ENCODE measurements at places on chromosomes 7 and 10. TPM values are rescaled to one million over a fixed set of nuclear protein-coding genes. Genes with fewer than 3 reads are reported as not detected.

Gene NPC1L1
- total RNA-seq = 0.07 TPM

Gene MACROH2A2
- total RNA-seq = 12.1 TPM

Gene RARRES2
- 59.9 TPM for total RNA-seq

Gene RHBDD2
- 27.6 TPM for total RNA-seq

DNA sequence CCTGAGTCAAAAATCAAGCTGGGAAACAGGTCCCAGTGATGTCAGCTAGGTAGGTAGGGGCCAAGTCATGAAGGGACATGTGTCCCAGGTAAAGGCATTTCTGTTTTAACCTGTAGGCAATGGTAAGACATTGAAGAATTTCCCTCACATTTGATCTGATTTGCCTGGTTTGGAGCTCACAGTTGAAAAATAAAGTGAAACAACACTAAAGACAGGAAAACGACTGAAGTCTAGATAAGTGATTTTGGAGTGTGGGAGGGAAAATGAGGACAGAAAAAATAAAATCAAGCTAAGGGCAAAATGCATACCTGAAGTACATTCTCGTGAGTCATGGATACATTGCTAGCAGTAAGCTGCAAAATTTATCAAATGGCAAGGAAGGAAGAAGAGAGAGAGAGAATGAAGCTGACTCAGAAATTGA lies 169.9 kb downstream of the SKIDA1 start:
- DNase-seq = no peak

- no peak for DNase-seq
Observed at GRCh38 chr7:7563813-7564212, 2.9 kb upstream of the MIOS start.

DNA sequence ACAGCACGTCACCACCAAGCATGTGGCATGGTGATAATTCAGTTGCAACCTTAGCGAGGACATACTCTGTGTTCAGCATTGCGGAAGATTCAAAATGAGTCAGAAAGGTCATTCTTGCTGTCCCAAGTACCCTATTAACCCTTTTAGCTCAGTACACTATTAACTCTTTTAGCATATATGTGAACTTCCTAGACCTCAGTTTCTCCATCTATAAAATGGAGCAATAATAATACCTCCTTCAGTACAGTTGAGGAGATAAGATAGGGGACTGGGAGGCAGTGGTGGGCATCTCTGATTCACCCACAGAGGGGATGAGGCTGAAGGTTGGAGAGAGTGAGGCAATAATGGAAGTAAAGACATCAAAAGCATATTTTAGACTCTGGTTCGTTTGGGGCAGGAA lies 67.3 kb downstream of the XRCC2 start:
- no peak for DNase-seq

GRCh38 chr7:103447073-103447960 lies 1.3 kb upstream of the SLC26A5 start:
- DNase-seq = peak; percentile 86

GRCh38 chr10:59843748-59844147 lies 62.6 kb downstream of the CCDC6 start:
- DNase-seq = no peak

DNA sequence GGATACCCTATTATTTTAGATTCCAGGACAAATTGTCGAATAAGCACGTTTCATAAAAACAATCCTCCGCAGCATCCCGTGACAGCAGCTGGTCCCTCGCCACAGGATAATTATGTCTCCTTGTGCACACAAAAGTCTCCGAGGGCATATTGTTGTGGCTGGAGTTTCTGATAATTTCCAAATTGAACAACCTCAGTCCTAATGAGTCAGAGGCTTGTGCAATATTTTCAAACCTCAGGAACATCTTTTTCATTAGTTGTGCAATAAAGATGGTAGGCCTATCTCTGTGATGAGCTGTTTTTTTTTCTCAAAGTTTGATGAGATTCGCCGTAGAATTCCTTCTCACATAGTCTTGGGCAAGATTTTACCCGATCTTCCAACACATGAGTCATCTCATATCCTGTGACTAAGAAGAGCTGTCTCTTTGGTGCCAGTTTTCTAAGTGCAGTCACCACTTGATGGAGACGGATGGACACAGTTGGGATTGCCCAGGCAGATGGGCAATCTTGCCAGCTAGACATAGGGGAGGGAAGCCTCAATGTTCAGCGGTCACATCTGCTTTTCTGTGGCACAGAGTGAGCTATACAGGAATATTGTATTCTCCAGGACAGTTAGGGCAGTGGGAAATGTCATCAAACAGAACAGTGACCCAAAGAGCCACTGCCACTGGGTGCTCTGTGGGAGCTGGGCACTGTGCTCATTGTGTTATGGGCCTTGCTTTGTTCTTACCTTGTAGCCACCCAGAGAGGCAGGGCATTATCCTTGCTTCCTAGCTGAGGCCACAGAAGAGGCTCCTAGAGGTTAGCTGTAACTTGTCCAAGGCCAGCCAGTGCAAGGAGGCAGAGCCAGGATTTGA lies 7.8 kb downstream of the HTRA1 start:
- DNase-seq = no peak

DNA sequence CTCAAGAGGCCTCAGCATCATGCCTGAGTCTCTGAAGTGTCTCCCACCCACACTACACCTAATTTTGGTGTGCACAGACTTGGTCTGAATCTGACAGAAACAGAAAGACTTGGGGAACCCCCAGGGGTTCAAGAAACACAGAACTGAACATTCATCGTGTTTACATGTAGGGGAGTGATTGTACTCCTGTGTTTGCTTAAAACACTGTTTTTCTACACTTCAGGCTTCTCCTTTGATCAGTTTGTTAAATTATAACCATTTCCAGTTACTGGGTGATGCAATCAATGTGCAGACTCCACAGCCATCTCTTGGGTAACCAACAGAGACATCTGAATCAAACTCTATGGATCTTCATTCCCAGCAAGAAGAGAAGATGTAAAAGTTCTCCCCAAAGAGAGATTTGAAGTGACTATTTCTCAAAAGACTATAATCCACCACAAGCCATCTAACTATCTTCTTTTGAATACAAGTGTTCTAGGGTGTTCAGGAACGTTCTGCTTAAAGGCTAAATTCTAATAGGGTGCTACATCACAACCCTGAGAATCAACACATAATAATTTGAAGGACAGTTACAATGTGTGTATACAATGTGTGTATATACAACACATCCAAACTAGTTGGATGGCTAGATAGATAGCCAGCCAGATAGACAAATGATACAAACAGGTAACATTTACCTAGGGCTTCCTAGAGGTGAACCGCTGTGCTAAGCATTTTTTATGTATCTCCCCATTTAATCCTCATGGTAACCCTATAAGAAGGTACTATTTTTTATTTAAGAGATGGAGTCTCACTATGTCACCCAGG lies 34.2 kb downstream of the DNAJC12 start:
- no peak for DNase-seq

DNA sequence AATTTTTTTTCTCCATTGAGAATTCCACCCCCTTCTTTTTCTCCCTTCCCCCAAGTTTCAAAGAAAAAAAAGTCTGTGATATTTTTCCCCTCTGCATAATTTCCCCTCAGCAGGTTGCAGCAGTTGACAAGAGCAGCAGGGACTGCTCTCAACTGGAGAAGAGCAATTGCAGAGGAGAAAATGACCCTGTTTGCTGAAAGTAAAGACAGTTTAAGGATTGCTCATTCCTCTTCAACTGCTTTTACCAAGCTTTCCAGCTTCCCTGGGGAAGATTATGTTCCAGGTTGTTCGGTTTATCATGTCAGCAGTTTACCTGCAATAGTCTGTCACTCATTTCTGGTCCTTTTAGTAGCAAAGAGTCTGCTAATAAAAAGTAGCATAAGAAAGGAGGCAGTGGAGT lies 16.2 kb downstream of the AGK start:
- no peak for DNase-seq

DNA sequence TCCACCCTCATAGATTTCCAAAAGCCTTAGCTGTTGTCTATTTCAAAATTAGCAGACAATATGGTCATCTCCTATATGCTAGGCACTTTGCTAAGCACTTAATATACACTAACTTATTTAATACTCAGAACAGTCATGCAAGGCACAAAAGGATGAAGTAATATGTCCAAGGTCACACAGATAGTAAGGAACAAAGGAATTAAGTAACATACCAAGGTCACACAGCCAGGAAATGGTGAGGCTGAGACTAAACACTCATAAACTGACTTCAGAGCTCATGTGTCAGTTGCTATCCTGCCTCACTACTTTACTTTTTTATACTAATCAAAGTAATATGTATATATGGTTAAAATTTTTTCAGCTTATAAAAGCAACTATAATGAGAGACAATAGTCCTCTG lies 23.6 kb upstream of the HIBADH start:
- no peak for DNase-seq

GRCh38 chr7:130070861-130071622 lies 708 bp downstream of the KLHDC10 start:
- no peak for DNase-seq

DNA sequence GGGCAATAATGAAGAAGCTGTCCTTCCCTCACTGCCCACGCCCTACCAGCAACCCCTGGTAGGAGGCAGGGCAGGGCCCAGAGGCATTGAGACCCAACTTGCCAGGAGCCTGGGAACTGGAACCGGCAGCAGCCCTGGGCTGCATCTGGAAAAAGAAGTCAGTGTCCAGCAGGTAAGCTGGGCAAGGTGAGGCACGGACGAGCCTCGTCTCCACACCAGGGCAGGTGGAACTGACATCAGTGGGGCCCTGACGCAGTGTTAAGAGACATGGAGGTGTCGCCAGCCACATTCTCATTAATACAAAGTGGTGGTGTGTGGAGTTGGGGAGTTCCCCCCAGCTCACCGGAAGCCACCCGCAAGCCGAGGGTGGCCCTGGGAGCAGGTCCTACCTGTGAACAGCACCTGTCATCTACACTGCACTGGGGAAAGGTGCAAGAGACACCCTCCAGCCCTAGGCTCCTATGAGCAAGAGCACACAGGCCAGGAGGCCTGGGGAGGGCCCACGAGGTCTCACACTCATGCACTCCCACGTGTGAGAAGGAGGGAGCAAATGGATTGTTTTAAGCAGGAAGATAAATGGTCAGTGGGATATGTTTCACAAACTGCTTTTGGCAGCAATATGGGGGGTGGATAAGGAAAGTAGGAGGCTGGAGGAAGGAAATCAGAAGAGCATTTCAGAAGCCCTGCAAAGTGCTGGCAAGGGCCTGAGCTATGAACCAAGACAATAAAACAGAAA lies 53.6 kb downstream of the COBL start:
- DNase-seq = no peak

- DNase-seq = no peak
Observed at GRCh38 chr7:107939573-107940489, 48.8 kb downstream of the DLD start.

GRCh38 chr10:97090035-97090434 lies 95.7 kb downstream of the SLIT1 start:
- no peak for DNase-seq

DNA sequence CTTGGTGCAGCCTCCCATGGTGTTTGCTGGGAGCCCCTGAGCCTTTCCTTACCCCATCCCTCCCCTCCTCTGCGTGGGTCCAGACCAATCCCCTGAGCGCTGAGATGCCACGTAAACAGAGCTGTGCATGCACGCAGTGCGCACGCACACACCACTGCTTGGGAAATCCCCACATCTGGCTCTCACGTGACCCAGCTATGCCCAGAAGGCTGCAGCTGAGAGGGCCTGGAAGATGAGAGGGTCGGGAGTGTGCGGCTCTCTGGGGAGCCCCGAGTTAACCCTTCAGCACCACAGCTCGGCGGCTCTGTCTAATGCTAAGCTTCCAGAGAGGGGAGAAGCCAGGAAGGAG lies 177.2 kb downstream of the SH3PXD2A start:
- DNase-seq = no peak

- no peak for DNase-seq
Observed at GRCh38 chr10:23146258-23146657, 45.9 kb upstream of the PTF1A start.

DNA sequence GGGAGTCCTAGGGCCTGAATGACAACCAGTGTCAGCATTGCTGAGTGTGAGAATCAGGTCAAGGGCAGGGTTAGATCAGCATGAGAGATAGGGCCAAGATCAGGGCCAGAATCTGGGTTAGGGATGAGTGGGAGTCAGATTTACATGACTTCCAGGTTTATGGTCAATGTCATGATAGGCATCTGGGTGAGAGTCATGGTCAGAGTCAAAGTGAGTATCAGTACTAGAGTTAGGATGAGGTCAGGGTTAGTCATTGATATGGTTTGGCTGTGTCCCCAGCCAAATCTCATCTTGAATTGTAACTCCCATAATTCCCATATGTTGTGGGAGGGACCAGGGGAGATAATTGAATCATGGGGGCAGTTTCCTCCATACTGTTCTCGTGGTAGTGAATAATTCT lies 12.3 kb downstream of the MRPS24 start:
- no peak for DNase-seq

GRCh38 chr7:23276947-23277346 lies 22.2 kb upstream of the MALSU1 start:
- no peak for DNase-seq

- no peak for DNase-seq
Observed at GRCh38 chr7:113263749-113264148, 145.4 kb upstream of the SMIM30 start.

DNA sequence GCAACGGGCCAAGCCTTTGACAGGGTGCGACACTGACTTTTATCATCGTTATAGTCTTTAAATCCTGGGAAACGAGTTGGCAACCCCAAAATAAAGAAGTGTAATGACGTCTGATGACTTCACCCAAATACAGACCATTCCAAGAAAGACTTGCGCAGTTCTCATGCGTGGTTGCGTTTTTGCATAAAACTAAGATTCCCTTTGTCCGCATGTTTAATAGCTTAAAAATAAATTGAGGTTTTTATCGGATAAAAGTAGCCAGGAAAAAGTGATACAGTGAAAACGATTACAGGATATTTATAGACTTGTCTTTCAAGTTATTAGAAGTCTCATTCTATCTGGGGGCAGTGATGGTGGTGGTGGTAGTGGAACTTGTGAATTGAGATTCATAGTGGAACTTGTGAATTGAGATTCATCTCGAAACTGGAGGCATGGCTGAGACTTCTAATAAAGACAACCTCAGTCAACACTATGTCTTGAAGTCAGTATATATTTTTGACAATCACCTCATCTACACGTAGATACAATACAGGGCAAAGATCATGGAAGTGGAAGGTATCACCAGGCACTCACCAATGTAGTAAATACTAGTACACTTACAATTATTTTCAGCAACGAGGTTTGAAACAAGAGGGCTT lies 1.2 kb upstream of the NAMPT start:
- DNase-seq = no peak

DNA sequence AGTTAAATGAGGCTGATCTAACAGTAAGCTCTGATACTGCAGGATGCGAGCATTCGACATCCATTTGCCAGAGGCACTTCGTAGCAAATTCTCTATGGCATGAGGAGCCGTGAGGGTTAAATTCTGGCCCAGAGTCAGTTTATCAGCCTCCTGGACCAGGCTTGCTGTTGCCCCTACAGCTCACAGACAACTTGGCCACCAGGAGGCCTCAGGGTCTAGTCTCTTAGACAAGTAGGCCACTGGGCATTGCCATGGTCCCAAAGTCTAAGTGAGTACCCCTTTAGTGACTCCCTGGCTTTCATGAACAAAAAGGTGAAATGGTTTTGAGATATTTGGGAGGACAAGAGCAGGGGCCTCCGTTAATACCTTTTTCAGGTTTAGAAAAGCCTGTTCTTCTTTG lies 178.0 kb upstream of the MBL2 start:
- DNase-seq = peak; percentile 57

- DNase-seq = no peak
Observed at GRCh38 chr10:43983856-43984271, 335.2 kb upstream of the ZNF32 start.

All from H9 (cell line).